ENCODE measurements at places on chromosomes 13 and 19. TPM values are rescaled to one million over a fixed set of nuclear protein-coding genes. Genes with fewer than 3 reads are reported as not detected.

Gene CPB2
- total RNA-seq: not detected

Gene MEF2B
- not detected for total RNA-seq

Gene TNFSF9
- total RNA-seq: 5.7 TPM

Gene FCHO1
- total RNA-seq: 0.32 TPM

Gene CACNG7
- not detected for total RNA-seq

Gene KLK8
- 0.16 TPM for total RNA-seq

Gene ZNF607
- 3.4 TPM for total RNA-seq

Gene CCDC61
- total RNA-seq: 4.2 TPM

Gene C3
- total RNA-seq: 0.97 TPM

Gene TMEM38A
- 0.97 TPM for total RNA-seq

Gene URAD
- not detected for total RNA-seq

Gene PEAK3
- total RNA-seq: under 0.01 TPM

Gene MAB21L1
- total RNA-seq: 6.0 TPM

Gene CEACAM7
- not detected for total RNA-seq

Gene SH2D3A
- total RNA-seq: not detected

Gene SIAH3
- not detected for total RNA-seq

Gene KLF1
- total RNA-seq: not detected

Gene IRS2
- 20.9 TPM for total RNA-seq

Gene ZIC5
- total RNA-seq: not detected

Gene ZNF135
- 8.0 TPM for total RNA-seq

Gene SMIM17
- total RNA-seq: 0.36 TPM

Gene IRGC
- not detected for total RNA-seq

Gene MISP3
- total RNA-seq: 0.49 TPM

Gene NDUFA7
- total RNA-seq: 5.7 TPM

Gene HSH2D
- not detected for total RNA-seq

Gene RPL18
- total RNA-seq: 1,307 TPM

Gene ONECUT3
- total RNA-seq: not detected

Gene ZNF543
- 10.9 TPM for total RNA-seq

Gene CYP2A13
- not detected for total RNA-seq

Gene NLRP9
- total RNA-seq: not detected

Gene KASH5
- total RNA-seq: not detected

Gene FREM2
- not detected for total RNA-seq

Gene KLK3
- not detected for total RNA-seq

Gene PRRG2
- 2.2 TPM for total RNA-seq

Gene IFI30
- 33.3 TPM for total RNA-seq

Gene EHD2
- total RNA-seq: 230 TPM

Gene FGF22
- total RNA-seq: not detected

Gene BRSK1
- total RNA-seq: 5.1 TPM

Gene ZNF443
- total RNA-seq: 1.8 TPM

Gene ZNF880
- total RNA-seq: 27.6 TPM

Gene SIGLEC10
- not detected for total RNA-seq

Gene USHBP1
- total RNA-seq: not detected

Gene KHSRP
- 104 TPM for total RNA-seq

Gene ZSWIM9
- total RNA-seq: 2.4 TPM

Gene ZNF560
- total RNA-seq: 1.5 TPM

Gene PLPPR3
- 2.4 TPM for total RNA-seq

Gene ZNF69
- 8.3 TPM for total RNA-seq

Gene SPATA13
- 65.5 TPM for total RNA-seq

Gene ZNF583
- 11.8 TPM for total RNA-seq

Gene CACNG6
- total RNA-seq: not detected

Gene ZNF844
- total RNA-seq: 7.3 TPM

Gene HNRNPL
- 232 TPM for total RNA-seq

Gene CEACAM8
- total RNA-seq: not detected

Gene GIPR
- 0.49 TPM for total RNA-seq

Data from hair follicle dermal papilla cell (primary cell).